Stimulated activated CD4-positive, alpha-beta T cell treated with anti-CD3 and anti-CD28 coated beads, Interleukin-12 subunit alpha, Interleukin-12 subunit beta, amount 100 ng/mL, for 48 hours (primary cell): ENCODE measurements at places on chromosomes 12 and 14.

- no peak for DNase-seq
Measured at GRCh38 chr12:116922194-116922897, 11.6 kb downstream of the FBXW8 start.

DNA sequence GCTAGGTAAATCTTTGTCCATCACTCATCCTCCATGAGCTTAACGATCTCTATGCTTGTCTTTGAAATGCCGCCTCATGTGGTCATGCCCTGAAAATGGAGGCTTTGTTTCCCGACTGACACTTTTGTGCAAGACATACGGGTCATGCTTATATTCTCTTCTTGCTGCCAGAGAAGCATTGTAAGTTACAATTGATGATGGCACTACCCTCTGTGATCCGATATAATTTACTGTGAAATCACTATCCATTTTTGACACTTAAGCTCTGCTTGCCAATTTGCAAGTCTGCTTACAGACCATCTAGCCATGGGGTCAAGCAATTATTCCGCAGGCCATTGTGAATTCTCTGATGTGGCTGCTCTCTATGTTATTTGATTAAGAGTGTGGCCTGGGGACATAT, 650.0 kb downstream of the FLRT2 start:
- no peak for DNase-seq

GRCh38 chr12:50569321-50569720, 64.5 kb downstream of the DIP2B start:
- no peak for DNase-seq

GRCh38 chr12:108214486-108214885, 85.4 kb downstream of the WSCD2 start:
- DNase-seq = no peak

- DNase-seq = no peak
Measured at GRCh38 chr14:21436567-21437062, 19.3 kb downstream of the CHD8 start.

- DNase-seq = no peak
Measured at GRCh38 chr12:120470150-120470784, 719 bp upstream of the SRSF9 start.
